CD4-positive, alpha-beta T cell treated with Interferon alpha-2 for 1 hour (primary cell): ENCODE measurements at places on chromosomes 12 and 14.

DNA sequence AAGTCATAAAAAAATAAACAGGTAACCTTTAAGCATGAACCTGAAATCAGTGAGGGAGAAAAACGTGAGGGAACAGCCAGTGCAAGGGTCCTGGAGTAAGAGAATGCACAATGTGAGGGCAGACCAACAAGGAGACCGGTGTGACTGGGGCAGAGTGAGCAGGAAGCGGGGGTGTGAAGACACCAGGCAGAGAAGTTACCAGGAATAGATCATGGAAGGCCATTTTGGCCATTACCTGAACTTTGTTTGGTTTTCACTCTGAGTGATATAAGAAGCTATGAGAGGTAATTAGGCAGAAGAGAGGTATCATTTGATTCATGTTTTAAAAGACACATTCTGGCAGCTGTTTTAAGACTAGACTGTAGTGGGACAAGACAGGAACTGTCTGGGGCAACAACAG is 15.0 kb downstream of the PAH start:
- no peak for DNase-seq

DNA sequence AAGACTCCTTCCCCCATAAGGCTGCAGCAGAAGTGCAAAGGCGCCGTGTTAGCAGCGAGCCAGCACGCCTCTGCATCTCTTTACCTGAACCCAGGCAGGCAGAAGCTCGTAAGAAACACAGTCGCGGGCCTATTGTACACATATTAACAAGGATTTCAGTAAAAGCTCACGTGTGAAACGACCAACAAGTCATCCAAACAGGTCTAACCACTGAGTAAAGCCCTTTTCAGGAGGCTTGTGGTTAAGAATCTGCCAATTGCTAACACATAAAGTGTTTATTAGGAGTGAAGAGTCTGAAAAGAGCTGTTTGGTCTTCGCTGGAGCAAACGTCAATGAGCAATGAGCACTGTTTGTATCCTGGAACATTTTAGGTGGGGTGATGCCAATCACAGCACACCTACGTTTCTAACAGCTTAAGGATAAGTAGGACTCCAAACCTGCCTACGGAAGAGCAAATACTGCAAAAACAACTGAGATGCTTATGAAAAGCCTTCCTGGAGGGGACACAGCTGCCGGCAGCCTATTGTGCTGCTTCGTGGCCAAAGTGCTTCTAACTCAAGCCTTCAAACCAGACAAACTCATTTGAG is 43.1 kb downstream of the PRKAB1 start:
- DNase-seq: no peak

- DNase-seq: no peak
Measured at GRCh38 chr14:64654901-64655300, 49.3 kb upstream of the PLEKHG3 start.

DNA sequence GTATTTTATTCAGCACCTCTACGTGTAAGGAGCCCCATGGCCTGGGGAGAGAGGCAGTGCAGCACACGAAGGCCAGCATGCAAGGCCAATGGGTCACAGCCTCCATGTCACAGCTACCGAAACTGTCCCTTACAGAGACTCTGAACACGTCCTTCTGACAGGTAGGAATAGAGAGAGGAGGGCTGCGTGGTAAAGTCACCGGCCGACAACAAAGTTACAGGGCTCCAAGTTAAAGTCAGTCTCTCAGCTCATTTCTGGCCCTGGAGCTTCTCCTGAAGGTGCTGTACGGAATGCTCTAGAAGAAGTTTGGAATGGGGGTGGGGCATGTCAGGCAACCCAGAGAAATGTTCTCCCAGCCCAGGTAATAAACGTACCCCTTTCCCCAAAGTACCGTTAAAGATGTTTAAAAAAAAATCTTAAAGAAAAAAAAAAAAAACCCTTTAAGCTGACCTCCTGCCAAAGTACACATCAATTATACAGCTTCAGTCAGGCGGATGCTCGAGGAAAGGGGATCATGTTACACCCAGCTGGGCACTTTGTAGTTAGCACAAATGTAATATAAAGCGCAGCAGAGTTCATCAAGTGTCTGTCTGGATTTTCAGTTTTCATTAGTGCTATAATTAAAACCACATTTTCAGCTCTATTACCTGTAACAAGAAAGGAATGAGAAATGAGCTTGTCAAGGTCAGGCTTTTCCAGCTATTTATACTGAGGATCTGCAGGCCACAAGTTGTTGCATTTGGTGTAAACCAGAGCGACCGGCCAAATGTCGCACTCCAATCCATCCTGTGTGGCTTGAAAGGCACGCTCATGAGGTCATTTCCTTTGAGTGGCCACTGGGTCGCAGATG is 53.3 kb upstream of the CDKN3 start:
- DNase-seq: no peak

DNA sequence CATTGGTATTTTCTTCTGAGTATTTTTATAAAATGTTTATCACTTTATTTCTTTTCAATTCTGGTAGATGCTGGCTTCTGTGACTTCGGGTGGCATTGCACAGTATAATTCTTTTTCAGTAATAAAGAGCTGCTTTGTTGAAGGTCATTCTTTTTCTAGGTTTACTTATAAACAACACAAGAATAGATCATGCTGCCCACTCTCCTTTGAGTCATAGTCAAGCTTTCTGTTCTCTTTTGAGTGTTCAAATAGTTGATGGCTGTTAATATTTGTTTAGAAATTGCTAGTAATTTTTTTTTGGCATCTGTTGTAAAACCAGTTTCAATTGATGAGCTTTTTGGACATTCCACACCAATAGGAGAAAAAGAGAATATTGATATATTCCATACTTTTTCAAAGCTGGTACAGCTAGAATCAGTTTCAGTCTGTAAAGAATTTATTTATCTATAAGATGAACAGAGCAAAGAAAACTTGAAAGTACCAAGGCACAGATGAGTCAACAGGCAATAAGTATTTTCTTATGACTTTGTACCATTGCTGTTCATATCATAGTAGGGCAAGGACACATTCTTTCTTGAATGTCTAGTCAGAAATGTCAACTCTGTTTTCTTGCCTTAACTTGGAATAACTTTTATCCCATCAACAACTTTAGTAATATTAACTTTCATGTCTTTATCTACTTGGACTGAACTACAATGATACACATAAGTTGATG is 513.0 kb upstream of the SEL1L start:
- DNase-seq: no peak

DNA sequence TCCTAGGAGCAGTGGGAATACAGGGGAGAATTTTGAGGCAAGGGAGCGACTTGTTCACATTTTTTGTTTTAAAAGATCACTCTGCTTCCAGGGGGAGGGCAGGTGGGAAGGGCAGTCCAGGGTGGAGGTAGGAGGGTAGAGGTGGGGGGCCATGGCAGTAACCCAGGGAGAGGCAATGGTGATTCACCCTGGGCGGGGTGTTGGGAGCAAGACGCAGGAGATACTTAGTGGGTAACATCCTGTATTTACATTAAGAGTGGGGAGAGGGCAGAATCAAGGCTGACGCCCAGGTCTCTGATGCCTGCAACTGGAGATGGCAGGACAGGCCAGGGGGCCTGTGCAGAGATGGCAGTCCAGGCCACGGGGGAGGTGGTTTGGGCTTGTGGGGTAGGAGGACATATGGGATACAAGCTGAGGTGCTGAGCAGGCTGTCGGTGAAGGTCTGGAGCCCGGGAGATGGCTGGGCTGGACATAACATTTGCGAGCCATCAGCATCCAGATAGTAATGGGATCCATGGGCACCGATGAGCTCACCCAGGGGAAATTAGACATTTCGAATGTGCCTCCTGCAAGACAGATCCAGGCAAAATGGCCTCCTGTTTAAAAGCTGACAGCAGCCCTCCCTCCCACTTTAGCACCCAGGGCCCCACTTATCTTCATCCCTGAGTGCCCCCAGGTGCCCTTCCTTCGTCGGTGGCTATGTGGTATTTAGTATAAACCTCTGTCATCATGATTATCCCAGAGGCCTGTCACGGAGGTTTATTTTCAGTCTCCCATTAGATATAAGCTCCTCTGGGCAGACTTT is 9.3 kb downstream of the EML1 start:
- DNase-seq: no peak

DNA sequence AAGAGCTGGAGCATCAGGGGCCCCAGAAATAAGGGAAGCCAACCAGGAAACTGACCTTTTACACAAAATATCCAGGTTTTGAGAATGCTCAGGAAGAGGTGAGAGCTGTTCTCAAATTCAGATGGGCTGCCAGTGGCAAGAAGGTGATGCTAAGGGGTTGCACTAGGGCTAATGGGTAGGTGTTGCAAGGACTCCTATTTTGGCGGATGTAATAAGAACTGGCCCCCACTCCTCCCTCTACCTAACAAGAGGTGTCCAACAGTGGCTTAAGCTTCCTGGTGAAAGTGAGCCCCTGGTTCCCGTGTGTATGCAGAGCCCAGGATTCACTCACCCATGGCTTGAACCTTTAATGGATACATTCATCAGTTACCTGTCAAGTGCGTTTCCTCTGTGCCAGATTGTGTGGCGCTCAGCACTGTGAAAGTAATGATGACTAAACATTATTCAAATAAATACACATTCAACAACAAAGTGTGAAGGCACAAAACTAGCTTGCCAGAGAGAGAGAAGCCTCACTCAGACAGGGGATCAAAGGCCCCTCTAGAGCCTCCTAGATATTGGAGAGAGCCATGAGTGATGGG is 705 bp upstream of the CHGA start:
- DNase-seq: no peak

- no peak for DNase-seq
Measured at GRCh38 chr14:51719955-51720354, 68.2 kb downstream of the FRMD6 start.

GRCh38 chr12:68157380-68157779 is 2.2 kb downstream of the IFNG start:
- no peak for DNase-seq

DNA sequence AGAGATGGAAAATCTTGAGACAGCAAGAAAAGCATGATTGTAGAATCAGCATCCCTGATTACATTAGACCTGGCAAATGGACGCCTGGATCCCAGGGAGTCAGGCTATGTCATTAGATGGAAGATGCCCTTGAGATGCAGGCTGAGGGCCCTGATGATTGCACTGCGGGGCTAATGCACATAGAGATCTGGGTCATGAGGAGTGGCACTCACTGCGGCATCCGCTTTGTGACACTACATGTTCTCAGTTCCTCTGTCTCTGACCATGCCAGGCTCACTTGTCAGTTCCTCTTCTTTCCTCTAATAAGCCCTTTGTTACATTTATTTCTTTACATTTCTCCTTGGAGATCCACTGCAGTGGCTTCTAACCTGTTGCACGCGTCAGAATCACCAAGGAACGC is 70.1 kb upstream of the GPATCH2L start:
- peak; percentile 2 for DNase-seq

DNA sequence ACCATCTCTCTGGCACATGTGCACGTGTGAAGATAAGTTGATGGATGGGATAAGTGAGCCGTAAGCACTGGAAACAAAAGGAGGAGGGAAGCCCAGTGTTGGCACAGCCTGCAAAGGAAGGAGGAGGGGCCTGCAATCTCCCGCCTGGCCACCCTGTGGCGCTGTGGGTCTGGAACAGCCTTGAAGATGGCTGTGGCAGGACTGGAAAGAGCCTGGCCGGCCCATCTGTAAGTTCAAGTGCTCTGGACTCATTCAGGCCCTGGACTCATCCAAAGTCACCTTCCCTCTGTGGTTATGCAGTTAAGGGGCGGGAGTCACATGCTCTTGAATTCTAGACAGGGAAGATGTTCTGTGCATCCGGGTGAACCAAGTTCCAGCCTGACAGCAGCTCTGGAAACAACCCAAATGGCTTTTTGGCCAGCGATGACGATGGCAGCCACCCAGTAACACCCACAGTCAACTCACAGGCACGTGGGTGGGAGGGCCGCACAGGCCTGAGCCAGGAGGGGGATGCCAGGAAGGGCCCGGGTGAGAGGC is 50.4 kb downstream of the CHGA start:
- DNase-seq: peak; percentile 3

DNA sequence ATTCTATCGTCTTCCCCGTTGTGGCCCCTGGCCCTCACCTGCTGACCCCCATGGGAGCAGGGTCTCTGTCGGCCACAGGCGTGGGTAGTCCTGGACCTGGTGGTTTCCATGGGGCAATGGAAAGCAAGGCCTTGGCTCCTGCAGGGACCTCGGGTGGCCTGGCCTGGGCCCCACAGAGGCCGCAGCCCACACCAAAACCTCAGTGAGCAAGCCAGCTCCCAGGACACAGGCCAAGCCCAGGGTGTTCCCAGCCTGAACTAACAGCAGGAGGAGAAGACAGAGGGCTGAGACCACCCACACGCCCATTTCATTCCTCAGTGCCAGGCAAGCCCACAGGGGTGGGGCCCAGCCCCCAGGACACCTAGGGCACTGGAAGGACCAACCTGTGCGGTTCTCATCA is 16.9 kb downstream of the ABCB9 start:
- no peak for DNase-seq

- no peak for DNase-seq
Measured at GRCh38 chr12:11209113-11209512, 22.4 kb upstream of the TAS2R42 start.

DNA sequence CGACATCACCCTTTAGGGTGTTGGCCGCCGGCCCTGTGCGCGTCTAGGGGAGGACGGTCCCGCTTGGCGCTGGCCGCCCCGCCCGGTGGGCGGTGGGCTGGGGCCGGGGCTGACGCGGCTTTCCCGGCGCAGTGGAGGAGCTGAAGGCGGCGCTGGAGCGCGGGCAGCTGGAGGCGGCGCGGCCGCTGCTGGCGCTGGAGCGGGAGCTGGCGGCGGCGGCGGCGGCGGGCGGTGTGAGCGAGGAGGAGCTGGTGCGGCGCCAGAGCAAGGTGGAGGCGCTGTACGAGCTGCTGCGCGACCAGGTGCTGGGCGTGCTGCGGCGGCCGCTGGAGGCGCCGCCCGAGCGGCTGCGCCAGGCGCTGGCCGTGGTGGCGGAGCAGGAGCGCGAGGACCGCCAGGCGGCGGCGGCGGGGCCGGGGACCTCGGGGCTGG is 3.6 kb downstream of the TNFAIP2 start:
- no peak for DNase-seq

- no peak for DNase-seq
Measured at GRCh38 chr12:49832836-49833421, 4.7 kb upstream of the NCKAP5L start.

DNA sequence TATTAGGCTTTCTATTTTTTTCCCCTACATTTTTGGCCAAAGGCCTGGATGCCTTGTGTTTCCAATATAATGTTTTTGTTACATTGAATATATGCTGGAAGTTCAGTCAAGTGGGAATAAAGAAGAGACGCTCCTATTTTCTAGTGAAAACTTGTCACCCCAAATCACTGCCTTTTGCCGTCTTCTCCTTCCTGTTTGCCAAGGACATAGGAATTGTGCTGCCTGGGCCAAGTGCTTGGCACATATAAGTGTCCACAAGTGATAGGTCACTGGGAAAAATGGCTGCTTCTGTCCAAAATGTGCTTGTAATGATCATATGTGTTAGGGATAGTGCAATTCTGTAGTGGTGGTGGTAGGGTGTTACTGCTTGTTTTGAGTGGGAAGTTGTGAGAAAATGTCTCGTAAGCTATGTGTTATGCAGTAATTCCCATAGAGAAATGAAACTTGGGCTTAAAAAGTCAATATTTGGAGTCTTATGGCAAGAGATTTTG is 11.6 kb upstream of the KCNJ8 start:
- no peak for DNase-seq

- no peak for DNase-seq
Measured at GRCh38 chr12:121284551-121285390, 11.7 kb downstream of the CAMKK2 start.

- DNase-seq: no peak
Measured at GRCh38 chr12:88538697-88539096, 41.6 kb downstream of the KITLG start.
